Stimulated activated CD8-positive, alpha-beta memory T cell treated with anti-CD3 and anti-CD28 coated beads, Interleukin-2, amount 100 ng/mL, for 1 hour (primary cell): ENCODE measurements at places on chromosomes 7 and 10.

DNA sequence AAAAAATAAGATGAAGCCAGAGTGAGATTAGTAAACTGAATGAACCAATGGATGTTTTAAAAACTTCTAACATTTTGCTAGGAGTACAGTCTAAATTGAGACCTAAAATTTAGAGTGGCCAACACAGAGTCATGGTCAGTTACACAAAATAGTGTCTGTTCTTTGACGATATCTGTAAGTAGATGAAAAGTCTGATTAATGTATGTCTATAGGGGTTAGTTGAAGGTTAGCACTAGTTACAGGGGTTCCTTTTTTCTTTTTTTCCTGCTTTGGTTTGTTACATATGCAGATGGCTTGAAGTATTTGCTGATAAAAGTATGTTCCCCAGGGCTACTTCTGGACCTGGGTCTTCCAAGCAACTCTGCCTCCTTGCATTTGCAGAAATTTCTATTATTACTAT, 90.1 kb upstream of the MTPN start:
- DNase-seq, result no peak

GRCh38 chr7:100719523-100720278, 567 bp upstream of the EPO start:
- DNase-seq, result no peak

DNA sequence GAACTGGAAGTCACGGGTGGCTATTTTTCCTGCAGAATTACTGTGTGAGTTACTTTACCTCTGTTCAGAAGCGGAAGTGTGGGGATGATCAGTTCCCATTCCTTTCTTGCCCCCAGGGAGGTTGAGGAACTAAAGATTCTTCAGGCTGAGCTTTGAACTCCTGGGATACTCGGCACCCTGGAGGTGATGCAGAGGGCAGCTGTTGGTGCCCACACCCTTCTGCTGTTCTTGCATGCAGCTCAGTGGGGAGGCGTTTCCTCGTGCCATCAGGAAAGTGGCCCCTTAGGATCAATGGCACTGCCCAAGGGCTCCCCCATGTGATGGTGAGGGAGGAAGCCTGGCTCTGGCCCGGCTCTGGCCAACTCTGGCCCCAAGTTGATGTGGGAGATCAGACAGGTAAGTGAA, 44.7 kb upstream of the MXI1 start:
- no peak for DNase-seq

DNA sequence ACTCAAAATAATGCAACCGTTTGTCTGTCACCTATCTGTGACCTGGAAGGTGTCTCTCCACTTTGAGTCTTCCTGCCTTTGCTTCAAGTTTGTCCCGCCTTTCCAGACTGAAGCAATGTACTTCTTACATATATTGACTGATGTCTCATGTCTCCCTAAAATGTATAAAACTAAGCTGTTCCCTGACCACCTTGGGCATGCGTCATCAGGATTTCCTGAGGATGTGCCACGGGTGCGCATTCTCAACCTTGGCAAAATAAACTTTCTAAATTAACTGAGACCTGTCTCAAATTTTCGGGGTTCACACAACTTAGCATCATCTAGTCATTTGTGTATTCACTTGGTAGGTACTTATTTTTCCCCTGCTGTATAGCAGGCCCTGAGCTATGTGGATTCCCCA, 65.3 kb upstream of the JCAD start:
- no peak for DNase-seq

- DNase-seq, result no peak
Observed at GRCh38 chr7:47089461-47089860, 492.4 kb downstream of the TNS3 start.

GRCh38 chr7:68564306-68565135, 1033.8 kb upstream of the AUTS2 start:
- DNase-seq, result no peak

DNA sequence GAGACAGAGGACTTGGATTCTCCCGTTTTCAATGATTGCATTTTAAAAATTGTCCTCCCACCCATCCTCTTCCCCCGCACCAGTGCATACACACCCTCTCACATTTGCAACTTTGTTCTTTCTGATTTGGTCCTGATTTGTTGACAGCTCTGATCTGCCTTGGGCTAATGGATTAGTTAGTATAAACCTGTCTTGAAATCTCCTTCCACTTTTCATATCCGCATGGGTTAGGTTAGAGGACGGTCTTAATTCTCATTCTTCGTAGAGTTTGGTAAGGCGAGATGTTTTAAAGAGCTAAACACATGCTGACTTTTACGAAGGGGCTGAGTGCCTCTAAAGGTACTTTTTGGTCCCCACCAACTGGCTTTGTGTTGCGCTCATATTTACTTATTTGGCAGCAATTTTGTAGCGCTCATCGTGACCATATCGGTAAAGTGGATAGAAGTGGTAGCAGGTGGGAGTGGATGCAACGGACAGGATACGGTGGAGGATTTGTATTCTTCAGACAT, 1.1 kb downstream of the AHR start:
- DNase-seq, result peak; percentile 8

DNA sequence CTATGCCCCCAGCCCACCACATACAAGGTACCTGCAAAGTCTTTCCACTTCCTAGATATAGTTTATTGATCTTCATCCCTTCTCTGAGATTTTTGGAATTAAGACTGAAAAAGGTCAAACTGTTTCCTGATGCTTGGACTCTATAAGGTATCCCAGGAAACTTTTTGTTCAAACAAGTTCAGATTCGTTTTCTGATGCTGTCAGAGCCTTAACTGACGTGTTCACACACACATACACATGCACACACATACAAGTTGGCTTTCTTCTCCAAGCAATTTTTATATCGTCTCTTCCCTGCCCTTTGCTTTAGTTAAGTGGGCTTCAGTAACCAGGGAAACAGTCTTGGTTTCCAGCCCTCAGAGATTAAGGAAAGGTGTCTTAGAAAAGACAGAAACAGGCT, 11.7 kb upstream of the VPS41 start:
- no peak for DNase-seq

DNA sequence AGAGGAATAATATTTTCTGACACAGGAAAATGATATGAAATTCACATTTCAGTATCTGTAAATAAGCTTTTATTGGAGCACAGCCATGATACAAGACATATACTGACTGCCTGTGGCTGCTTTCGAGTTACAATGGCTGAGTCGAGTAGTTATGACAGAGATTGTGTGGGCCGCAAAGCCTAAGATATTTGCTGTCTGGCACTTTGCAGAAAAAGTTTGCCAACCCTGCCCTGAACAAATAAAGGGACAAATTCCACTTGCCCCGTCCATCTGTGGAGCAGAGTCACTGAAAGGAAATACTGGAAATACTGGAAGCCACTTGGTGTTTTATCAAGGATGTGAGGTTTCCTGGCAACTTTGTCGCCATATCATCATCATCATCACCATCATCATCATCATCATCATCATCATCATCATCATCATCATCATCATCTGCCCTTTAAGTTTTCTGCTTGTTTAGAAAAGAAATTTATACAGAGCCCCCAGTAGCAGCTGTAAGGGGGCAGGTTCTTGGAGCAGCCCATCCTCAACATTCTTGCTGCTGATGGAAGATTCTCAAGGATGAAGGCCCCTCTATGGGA, 85.8 kb downstream of the TCF7L2 start:
- DNase-seq, result no peak

GRCh38 chr7:13829914-13830900, 159.3 kb downstream of the ETV1 start:
- DNase-seq, result no peak

GRCh38 chr7:7228472-7228871, 46.1 kb downstream of the C1GALT1 start:
- DNase-seq, result no peak

GRCh38 chr7:106704000-106704840, 43.3 kb upstream of the CCDC71L start:
- no peak for DNase-seq

DNA sequence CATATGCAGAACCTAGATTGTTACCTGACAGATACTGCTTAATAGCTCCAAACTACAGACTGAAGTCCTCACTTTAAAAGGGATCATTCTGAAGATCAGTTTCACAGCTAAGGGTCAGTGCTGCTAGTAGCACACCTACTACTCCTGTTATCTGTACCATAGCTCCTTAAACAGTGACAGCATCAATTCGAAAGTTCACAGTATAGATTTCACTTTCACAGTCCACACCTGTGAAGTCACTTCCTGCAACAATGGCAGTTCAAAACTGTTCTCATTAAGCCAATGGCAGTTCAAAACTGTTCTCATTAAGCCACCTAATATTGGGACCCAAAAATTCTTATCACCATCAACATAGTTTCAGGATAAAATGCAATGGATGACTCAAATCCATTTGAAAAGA, 10.7 kb upstream of the FHIP2A start:
- no peak for DNase-seq

DNA sequence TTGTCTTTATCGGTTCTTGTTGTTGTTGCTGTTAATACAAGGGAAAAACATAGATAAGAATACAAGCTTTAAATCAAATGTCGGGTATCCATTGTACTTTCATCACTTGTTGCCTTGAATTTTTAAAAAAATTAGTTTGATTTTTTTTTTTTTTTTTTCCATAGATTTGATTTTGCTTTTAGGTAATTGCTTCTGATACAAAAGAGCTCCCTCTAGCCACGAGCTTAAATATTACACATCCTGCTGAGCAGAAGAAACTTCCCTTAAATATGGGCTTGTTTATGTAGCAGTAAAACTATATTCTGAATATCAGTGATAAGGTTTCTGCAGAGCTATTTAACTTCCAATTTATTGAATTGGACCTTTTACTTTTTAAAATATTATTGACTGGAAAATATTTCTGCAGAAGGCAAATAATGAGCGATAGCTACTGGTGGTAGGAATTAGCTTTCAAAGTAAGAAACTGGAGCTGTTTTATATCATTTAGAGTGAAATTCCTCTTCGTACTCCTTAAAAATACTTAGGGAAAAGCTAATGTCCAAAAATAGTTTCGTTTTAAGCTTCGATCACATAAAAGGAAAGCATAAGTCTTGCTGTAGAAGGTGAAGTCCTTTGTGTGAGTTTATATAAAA, 216.9 kb downstream of the POLR1F start:
- no peak for DNase-seq

DNA sequence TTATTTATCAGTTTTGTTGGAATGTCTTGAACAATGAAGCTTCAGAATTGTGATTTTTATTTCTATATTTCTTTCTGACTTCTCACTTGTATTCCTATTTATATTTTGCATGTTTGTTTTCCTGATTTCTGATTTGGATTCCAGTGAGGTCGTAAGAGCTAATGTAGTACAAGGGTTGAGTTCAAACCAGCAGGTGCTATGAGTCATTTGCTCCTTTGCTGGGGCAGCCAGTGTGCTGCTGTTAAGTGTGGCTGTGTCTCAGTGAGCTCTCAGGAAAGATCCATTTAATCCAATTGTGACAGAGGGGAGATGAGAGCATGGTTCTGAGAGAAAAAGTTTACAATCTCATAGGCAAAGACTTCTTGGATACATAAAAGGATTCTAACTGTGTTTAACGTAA, 48.6 kb downstream of the MCU start:
- DNase-seq, result no peak

GRCh38 chr7:75536491-75536890, 44.4 kb downstream of the SPDYE5 start:
- DNase-seq, result no peak

DNA sequence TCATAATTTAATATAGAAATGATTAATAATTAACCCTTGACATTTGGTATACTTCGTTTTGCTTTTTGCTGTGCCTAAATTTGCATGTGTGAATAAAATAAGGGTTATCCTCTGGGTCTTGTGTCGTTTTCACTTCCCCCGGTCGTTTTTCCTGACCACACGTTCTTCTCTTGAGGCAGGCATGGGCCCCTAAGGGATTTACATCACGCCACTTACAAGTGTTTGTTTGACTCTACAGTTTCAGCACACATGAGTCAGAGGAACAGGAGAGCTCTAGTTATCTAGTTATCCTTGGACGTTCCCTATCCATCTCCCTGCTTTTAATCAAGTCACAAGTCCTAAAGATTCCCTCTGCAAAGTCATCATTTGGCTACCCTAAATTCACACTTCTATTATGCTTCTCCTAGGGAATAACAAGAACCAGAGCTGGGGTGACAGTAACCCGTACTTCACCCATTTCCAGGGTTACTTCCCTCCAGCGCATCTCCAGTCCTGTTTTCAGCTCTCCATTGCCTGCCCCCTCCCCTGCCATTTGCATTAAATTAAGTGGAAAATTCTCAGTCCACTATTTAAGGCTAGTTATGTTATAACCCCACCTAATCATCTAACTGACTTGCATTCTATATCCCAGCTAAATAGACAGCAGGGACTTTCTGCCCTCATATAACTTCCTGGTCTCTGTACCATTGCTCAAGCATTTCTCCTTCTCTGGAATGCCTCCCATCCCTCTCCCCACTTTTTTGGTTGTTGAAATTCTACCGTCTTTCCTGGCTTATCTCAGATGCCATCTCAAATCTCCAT, 206.9 kb downstream of the PTEN start:
- no peak for DNase-seq

- no peak for DNase-seq
Observed at GRCh38 chr7:74452748-74453321, 871 bp upstream of the GTF2IRD1 start.

DNA sequence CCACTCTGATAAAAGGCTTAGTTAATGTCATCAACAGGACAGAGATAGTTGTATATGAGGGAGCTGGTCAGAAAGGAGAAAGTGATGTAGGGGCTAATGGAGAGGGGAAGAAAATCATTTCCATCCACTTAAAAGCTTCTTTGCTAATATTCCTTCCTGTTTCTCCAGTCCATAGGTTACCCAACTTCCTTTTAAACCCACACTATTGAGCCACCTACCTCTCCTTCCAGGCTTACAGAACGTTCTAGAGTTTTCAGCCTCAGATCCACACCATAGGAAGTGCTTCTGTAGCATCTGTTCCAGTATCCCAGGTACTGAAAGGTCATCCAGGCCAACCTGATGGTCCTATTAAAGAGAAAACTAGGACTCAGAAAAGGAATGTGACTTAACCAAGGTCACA, 28.2 kb downstream of the STRIP2 start:
- DNase-seq, result no peak

DNA sequence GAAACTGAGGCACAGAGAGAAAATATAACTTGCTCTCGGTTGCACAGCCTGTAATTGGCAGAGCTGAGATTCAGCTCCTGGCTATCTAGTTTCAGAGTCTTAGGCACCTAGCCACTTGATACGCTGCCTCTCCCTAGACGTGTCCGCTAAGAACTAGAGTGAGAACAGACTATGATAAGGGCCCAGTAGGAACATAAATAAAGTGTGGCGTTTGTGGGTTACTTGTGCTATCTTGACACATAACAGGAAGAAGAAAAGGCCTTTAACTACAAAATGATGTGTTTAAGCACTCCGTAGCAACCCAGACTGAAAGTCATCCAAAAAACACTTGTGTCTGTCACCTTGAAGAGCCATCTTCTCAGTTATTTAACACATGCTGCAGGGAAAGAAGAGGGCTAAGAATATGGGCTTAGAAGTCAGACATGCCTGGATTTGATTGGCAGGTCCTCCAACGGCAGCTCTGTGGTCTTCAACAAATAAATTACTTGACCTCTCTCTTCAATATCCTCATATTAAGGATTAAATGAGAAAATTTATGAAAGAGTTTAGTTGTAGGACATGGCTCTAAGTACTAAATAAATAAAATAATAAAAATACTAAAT, 96.2 kb downstream of the SGMS1 start:
- DNase-seq, result no peak
